ENCODE measurements at places on chromosomes 6 and 20. TPM values are rescaled to one million over a fixed set of nuclear protein-coding genes. Genes with fewer than 3 reads are reported as not detected.

DNA sequence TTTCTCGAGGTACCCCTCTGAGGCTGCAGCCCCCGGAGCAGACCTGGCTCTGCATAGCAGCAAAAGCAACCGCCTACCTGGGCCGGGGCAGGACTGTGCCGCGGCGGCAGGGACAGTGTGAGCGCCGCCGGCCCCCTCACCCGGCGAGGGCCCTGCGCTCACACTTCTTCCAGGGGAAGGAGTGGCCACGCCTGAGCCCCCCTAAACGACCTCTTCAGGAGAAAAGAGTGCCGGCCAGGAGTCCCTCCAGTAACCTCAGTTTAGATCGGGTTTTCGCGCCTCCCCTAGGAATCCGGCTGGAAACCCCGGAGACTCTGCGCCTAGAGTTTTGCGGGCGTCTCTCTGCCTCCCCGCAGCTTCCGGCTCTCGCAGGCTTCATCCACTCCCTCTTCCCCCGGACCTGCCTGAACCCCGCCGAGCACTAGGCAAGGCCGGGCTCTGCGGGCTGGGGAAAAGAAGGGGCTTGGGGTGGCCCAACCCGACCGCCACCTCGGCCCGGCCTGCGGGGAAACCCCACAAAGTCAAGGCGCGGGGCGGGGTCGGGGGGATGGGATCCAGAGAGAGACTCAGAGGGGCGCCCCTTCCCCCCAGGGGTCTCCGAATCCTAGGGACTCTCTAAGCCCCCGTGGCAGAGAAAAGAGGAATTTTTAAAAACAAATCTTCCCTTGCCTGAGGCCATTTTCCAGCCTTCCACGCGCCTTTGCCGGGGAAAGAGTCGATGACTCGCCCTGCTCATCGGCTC is 558 bp downstream of the LINC00237 start:
- DNase-seq: peak; percentile 64

GGTLC1 gene
- total RNA-seq: not detected

GRCh38 chr20:34479627-34480026 is 36.6 kb upstream of the DYNLRB1 start:
- no peak for DNase-seq

DNA sequence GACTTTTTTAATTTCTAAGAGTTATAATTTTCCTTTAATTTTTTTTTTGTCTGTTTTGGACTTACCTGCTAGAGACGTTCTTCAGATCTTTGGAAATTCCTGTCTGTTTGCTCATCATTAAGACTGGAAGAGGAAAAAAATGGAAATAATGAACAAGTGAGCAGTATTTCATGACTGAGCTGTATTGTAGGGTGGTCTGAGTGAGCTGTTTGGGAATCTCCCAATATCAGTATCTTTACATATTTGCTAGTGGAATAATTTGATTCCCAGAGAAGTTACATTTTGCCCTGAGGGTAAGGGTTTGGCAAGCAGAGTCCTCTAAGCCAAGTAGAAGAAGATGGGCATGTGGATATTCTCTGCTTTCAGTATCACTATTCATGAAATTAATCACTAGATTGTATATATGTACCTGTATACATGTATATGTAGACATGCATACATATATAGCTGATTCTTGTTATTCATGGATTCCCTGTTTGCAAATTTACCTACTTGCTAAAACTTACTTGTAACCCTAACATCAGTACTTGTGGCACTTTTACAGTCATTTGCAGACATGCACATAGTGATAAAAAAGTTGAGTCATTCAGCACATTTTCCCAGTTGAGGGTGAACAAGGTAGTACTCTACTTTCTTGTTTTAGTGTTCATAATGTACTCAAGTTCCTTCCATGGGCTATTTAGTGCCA is 13.5 kb downstream of the ZC2HC1B start:
- DNase-seq: no peak

- DNase-seq: peak; percentile 73
Measured at GRCh38 chr6:108497883-108498282, 62.8 kb upstream of the FOXO3 start.

DNA sequence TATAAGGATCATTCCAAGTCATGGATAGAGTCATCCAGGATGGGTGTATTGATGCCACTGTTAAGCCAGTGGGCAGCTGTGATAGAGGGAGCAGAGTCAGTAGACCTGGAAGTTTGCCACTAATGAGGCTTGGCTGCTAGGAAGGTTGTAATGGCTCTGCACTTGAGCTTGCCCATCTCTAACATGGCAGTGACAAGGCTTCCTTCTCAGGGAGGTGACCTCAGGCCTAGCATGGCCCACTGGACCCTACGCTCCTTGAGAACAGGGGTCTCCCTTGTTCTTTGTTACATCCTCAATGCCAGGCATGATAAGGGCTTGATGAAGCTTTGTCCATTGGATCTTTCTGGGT is 155.1 kb downstream of the CD83 start:
- no peak for DNase-seq

CALHM4 gene
- total RNA-seq: not detected

- peak; percentile 72 for DNase-seq
Measured at GRCh38 chr6:98842342-98843180, 8.2 kb downstream of the POU3F2 start.

DNA sequence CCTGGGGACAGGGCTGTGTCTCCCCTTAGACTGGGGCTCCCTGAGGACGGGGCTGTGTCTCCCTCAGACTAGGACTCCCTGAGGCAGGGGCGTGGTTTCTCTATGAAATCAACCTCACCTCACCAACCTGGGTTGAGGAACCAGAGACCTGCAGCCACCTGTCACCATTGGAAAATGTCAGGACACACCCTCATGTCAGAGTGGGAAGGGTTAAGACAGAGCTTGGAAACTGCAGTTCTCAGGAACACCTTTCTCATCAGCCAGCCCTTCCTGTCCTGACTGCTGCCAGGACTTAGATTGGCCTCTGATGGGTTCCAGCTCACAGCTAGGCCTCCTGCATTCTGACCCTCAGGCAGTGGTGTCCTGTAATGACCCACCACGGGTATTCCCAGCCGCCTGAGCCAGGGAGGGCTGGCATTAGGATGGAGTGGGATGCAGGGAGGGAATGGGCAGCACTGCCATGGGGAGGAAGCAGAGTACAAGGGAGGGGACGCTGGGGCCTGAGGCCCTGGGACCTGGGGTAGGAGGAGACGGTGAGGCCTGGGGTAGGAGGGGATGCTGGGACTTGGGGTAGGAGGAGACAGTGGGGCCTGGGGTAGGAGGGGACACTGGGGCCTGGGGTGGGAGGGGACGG is 76.3 kb downstream of the MRPL14 start:
- DNase-seq: no peak

DNA sequence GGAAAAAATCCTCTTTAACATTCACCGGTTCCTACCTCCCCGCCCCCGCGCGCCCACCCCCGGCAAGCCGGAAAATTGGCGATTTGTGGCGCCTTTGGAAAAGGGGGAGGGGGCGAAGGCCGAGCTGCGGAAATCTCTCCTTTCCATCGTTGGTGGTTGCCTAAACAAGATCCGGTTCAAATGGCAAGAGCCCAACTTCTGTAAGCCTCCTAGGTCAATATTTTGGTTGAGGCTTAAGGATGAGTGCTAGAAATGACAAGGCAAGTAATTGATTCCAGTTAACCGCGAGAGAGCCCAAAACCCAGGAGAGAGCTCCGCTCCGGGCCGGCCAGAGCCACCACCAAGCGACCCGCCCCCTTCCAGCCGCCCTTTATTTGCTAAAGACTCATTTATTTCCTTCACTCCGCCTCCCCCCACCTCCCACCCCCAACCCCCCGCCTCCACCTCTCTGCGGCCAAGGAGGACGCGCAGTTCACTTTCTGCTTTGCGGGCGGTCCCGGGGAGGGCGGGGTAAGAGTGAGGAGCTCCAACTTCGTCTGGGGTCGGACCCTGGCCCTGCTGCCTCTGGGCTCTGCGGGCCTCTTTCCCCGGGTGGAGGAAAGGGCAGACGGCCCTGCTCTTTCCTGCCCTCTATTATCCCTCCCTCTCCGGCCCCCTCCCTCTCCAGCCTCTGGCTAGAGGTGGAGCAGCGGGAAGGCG is 838 bp upstream of the NKX2-2 start:
- DNase-seq: peak; percentile 69

SAMD10 gene
- total RNA-seq: 0.19 TPM

RBM38 gene
- total RNA-seq: 26.6 TPM

VARS1 gene
- 34.1 TPM for total RNA-seq

SYCP2 gene
- total RNA-seq: 0.88 TPM

DNA sequence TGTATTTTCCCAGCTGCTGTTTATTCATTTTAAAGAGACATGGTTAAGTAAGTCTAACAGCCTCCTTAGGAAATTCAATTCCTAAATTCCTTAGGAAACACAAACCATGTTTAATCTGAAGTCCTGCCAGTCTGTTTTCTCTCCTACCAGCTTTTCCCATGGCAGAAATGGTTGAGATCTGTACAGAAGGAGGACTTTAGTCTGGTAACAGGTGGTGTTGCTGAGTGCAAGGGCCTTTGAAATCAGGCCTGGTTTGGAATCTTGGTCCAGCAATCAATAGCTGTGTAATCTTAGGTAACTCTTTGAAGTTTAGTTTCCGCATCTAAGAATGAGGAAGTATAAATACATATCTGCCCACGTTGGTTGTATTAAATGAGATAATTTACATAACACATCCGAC is 232.5 kb downstream of the LAMA2 start:
- DNase-seq: no peak

- DNase-seq: no peak
Measured at GRCh38 chr6:46234156-46234556, 63.4 kb upstream of the ENPP5 start.

DNA sequence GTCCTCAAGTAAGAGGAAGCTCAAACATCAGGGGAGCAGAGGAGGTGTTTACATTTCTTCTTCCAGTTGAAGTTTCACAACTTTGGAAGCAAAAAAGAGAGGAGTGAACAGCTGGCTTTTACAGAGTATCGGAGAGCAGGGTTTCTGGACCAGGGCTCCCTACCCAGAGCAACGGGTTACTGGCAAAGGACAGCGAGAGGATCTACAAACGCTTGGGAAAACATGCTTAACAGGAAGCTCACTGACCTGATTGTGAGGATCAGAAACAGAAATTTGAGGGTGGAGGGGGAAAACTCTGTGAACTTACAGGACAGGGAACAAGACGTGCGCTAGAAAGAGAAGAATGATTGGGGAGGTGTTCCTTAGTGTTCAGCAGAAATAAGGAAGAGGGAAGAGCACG is 85.7 kb upstream of the TAB2 start:
- DNase-seq: no peak

GRCh38 chr20:50193836-50194421 is 3.3 kb downstream of the CEBPB start:
- peak; percentile 27 for DNase-seq

SMLR1 gene
- total RNA-seq: not detected

Data from neural progenitor cell (in vitro differentiated cells).